ENCODE measurements at places on chromosomes 6 and 20. TPM values are rescaled to one million over a fixed set of nuclear protein-coding genes. Genes with fewer than 3 reads are reported as not detected.

Gene TP53RK
- polyA plus RNA-seq, result 23.9 TPM

Gene SH3BGRL2
- polyA plus RNA-seq, result not detected

Gene SIRPB1
- polyA plus RNA-seq, result 0.50 TPM

Gene PRPH2
- 0.25 TPM for polyA plus RNA-seq

Gene LCA5
- not detected for polyA plus RNA-seq

Gene HRH3
- not detected for polyA plus RNA-seq

Gene CGA
- not detected for polyA plus RNA-seq

Gene ARHGAP18
- 6.7 TPM for polyA plus RNA-seq

Gene SAMD5
- not detected for polyA plus RNA-seq

Gene SLC9A8
- polyA plus RNA-seq, result 2.5 TPM

Gene GRM1
- 0.02 TPM for polyA plus RNA-seq

Gene ZNF318
- 0.94 TPM for polyA plus RNA-seq

Gene GPLD1
- polyA plus RNA-seq, result 0.06 TPM

Gene MAS1
- not detected for polyA plus RNA-seq

Gene RAB23
- 1.1 TPM for polyA plus RNA-seq

Gene YWHAB
- 556 TPM for polyA plus RNA-seq

Gene DYNLT2
- polyA plus RNA-seq, result 0.40 TPM

Gene HACE1
- polyA plus RNA-seq, result 7.3 TPM

Gene HLA-G
- polyA plus RNA-seq, result 3.1 TPM

Gene PRR18
- not detected for polyA plus RNA-seq

Gene RAD21L1
- polyA plus RNA-seq, result not detected

Gene CABLES2
- polyA plus RNA-seq, result 2.6 TPM

Gene MOG
- not detected for polyA plus RNA-seq
